ENCODE measurements at places on chromosomes 3 and 15.

DNA sequence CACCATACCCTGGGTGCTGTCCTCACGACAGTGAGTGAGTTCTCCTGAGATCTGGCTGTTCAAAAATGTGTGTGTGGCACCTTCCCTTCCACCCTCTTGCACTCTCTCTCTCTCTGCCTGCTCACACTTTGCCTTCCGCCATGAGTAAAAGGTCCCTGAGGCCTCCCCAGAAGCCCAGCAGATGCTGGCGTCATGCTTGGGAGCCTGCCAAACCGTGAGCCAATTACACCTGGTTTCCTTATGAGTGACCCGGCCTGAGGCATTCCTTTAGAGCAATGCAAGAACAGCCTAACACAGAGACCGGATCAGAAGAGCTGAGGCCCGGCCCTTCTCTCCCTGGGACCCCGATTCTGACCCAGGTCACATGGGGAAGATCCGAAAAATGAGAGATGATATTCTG, 15.4 kb downstream of the TMEM44 start:
- DNase-seq = no peak

- no peak for DNase-seq
Measured at GRCh38 chr3:51588724-51589123, 50.2 kb downstream of the RAD54L2 start.

DNA sequence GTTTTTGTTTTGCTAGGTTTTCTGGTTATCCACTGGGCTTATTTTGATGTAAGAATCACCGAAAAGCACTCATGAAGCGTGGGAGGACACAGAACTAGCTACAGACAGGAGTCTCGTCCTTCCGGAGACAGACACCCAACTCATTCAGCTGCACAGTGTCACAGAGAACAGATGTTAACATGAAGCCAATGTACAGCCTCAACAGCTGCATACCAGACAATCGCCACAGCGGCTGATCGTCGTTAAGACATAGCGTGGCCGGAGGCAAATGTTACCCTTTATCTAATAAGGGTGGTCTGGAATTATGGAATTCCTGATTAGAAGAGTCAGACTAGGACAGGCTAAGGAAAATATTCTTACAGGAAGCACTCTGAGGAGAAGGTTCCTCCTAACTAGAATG, 1.1 kb upstream of the PYGO1 start:
- no peak for DNase-seq

GRCh38 chr3:94596887-94597566, 534.2 kb downstream of the NSUN3 start:
- DNase-seq = no peak
